ENCODE measurements at places on chromosomes 6 and 20. TPM values are rescaled to one million over a fixed set of nuclear protein-coding genes. Genes with fewer than 3 reads are reported as not detected.

- no peak for DNase-seq
Measured at GRCh38 chr6:47256361-47256760, 53.3 kb downstream of the TNFRSF21 start.

GRCh38 chr6:54112151-54112650, 958 bp downstream of the MLIP start:
- DNase-seq, result no peak

- peak; percentile 26 for DNase-seq
Measured at GRCh38 chr20:4730780-4731179, 9.1 kb downstream of the PRND start.

GRCh38 chr20:48015141-48015910, 230.0 kb upstream of the SULF2 start:
- peak; percentile 80 for DNase-seq

The ZGPAT gene
- polyA plus RNA-seq, result 7.6 TPM

The TUBB2B gene
- 5.2 TPM for polyA plus RNA-seq

- DNase-seq, result no peak
Measured at GRCh38 chr6:70176842-70177550, 125.9 kb downstream of the COL9A1 start.

DNA sequence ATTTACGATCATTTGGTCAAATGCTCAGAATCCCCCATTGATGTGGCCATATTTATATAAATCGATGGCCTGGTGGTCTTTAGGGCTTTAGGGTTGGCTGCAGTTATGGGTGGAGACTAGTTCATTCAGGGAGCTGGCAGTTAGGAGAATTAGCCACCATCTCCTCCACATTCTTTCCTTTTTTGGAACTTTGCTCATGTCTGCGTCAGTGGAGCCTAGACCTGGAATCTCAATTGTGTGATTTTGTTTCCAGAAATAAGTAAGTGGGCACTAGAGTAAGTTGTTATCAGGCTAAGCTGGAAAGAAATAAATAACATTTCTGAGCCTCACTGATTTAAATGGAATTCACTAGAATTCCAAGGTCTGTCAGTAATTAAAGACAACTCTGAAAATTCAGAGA, 29.0 kb upstream of the ELOVL5 start:
- DNase-seq, result peak; percentile 27

The SNAP25 gene
- polyA plus RNA-seq, result 7.2 TPM

GRCh38 chr6:7256785-7257184, 56.2 kb downstream of the SSR1 start:
- DNase-seq, result no peak

DNA sequence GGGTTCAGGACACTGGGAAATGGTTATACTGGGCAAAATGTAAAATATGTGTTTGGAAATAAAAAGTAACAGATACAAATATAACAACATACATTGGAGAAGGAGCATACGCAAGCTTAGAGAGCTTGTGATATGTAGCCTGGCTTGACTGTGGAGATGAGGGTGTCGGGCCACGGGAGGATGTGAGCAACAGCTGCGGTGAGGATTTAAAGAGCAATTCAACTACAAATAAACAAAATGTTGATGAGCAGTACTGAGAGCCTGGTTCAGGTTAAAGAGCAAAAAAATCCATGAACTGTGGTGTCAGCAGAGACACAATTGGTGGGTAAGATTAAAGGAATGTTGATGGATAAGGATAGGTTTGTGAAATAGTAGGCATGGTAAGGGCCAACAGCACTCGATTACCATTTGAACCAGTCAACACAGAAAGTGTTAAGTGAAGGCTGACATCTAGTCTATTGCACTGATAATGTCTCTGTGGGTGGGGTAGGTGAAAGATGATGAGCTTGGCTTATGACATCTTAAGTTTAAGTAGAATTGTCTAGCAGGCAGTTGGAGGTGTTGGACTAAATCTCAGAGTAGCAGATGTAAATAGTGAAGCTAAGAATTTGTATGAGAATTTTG, 723.2 kb downstream of the EPM2A start:
- peak; percentile 42 for DNase-seq

GRCh38 chr20:58184984-58185383, 43.5 kb downstream of the ANKRD60 start:
- no peak for DNase-seq

The BANF2 gene
- polyA plus RNA-seq, result not detected

- DNase-seq, result no peak
Measured at GRCh38 chr6:26319405-26320128, 45.4 kb upstream of the BTN3A2 start.

The ZBP1 gene
- polyA plus RNA-seq, result not detected

DNA sequence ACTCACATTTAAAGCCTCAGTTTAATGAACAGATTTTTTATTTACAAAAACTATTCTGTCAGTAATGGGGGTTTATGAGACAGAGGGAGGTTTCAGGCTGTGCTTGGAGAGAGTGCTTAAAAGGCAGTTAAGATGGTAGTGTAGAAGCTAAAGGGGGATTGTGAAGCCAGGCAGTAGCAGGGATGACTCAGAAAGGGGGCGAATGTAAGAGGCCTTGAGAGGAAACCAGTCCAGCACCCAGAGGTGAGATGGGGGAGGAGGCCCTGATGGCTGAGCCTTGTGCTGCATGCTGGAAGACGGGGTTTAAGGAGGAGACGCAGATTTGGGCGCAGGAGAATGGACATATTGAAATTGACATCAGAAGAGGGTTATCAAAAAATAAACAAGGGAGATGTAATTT, 6.6 kb upstream of the SERPINB9 start:
- peak; percentile 15 for DNase-seq

- no peak for DNase-seq
Measured at GRCh38 chr6:20900389-20901160, 366.3 kb downstream of the CDKAL1 start.

GRCh38 chr6:170583756-170584180, 669 bp downstream of the PDCD2 start:
- no peak for DNase-seq

DNA sequence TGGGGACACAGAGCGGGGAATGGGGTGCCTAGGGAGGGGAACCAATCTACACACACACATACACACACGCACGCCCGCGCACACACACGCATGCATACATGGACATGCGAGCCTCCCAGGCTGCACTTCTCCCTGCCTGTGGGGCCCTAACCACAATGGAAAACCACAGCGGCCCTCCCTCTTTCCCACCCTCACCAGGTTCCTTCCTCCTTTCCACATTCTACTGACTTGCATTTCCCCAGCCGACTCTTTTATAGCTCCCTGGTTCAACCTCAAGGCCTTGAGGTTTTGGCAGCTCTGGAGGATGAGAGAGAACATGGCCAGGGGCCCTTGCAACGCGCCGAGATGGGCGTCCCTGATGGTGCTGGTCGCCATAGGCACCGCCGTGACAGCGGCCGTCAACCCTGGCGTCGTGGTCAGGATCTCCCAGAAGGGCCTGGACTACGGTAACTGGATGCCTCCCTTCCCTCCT, at the start of gene BPI:
Gene BPI (plus strand): TSS at position 249 of the 472 bp plus-strand sequence. CDS start 68 bp downstream, at position 317.
- no peak for DNase-seq

The GABRR1 gene
- polyA plus RNA-seq, result not detected

GRCh38 chr20:63186084-63186483, 29.8 kb downstream of the YTHDF1 start:
- DNase-seq, result no peak

DNA sequence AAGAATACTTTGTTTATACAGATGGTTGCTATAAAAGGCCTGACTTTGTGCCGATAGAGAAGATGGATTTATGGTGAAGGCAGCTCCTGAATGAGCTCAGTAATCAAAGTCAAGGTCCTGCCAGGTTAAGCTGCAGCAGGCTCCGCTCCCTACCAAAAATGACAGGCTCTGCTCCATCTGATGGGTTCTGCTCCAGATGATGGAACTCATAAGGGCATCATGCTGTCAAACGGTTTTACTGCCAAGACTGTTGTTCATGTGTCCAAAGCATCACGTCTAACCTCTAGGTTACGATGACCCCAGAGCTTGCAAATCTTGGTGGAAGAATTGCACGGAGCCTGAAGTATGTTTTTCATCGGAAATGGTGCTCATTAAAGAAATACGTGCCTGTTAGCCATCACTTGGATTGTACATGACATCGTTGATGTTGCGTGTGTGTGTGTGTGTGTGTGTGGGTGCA, 19.2 kb upstream of the PTGIS start:
- no peak for DNase-seq

The OTOR gene
- not detected for polyA plus RNA-seq

DNA sequence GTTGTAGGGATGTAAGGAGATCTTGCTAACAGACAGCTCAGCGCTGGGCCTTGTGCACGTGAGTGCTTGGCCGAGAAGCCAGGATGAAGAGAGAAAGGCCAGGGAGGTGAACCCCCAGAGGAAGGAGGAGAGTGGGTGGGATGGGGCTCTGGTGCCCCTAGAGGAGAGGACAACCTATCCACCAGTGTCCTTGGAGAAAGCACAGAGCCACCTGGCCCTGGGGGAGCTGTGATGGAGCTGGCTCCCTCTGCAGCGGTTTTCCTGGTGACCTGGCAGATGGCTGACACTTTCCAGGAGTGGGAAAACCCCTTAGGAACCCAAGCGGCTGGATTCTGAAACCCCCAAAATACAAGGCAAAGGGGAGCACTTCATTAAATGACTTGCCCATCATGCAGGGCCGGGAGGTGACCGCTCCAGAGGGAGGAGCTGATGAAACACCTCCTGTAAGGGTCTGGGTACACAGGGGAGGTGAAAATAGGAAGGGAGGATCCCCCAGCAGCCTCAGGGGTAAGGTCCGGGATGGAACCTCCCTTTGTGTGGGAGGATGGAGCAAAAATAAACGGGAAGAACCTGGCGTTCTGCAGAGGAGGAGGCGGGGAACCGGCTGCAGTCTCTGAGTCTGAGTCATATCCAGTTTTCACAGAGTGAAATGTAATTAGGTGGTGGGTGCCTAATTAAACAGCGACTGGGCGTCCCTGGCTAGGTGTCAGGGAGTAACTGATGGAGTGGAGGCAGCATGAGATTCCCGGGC, 80.4 kb downstream of the SULF2 start:
- peak; percentile 61 for DNase-seq

DNA sequence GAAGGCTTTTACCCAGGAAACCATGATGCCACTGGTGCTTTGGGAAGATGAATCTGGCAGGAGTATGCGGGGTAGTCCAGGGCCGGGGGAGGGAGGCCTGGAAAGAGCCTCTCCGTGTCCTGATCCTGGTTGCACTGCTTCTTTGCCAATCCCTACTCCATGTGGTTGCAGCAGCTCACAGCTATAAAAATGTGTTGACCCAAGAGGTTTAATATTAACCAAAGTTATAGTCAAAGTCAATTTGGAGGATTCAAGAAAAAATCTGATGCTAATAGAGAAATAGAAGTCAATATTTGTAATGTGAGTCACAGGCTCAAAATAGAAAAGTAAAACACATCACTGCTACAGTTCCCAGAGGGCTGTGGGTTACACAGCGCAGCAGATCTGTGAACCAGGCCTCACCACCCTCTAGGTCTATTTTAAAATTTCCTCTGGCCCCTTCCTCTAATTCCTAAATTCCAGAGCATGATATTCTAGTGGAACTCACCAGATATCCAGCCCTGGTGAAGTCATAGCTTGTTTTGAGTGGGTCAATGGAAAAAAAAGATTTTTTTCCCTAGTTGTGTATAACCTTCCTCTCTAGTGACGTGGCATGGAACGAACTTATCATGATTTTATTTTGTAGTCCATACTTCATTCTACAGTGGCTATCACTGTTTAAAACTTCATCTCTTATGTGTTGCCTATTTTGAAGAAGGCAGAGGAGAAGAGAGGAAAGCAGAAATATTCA, 63.2 kb upstream of the BMP2 start:
- DNase-seq, result peak; percentile 78

DNA sequence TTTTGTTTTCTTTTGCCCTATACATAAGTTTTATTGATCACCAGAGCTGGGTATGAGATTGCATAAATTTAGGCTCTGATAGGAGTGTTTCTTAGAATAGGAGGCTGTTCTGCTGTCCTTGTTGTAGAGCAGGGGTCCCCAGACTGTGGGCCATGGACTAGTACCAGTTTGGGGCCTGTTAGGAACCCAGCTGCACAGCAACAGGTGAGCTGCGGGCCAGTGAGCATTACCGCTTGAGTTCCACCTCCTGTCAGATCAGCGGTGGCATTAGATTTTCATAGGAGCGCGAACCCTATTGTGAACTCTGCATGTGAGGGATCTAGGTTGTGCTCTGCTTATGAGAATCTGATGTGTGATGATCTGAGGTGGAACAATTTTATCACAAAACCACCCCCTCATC, 26.2 kb downstream of the PHF3 start:
- DNase-seq, result no peak

The PDE7B gene
- polyA plus RNA-seq, result 7.9 TPM

The SMOC2 gene
- 0.02 TPM for polyA plus RNA-seq

The SLC22A7 gene
- polyA plus RNA-seq, result not detected

DNA sequence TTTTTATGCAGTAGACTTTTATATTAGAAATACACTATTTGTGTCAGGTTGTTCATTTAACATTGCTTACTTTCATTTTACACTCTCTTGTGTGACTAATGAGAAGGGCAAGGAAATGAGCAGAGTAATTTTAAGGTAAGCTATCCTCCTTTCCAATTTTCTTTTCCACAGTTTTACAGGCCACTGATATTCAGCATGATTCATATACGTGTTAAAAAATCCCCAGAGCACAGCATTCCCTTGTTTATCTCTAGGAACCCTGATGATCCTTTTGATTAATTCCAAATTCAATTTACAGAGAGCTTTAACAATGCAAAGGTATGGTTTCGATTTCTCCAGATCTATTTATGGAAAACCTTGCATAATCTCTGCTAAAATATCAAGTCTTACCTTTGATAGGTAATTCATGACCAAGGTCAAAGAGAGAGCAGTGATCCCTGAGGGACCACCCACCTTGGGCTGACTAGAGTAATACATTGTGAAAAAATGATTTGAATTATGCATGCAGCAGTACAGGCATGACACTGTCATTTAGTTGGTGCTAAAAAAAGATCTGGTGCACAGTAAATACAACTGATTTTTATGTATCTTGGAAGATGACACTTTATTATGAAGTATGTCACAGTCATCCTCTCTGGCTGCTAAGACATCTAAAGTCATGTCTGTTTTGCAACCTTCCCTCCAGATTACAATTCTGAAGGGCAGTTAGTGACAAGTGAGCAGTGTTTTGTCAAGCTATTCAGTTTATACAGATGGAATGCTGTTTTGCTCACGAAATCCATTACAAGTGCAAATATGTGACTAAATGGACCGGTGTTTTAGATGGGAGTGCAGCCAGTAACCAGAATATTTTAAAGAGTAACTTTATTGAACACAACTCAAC, 736.6 kb downstream of the EPHA7 start:
- DNase-seq, result no peak

- no peak for DNase-seq
Measured at GRCh38 chr20:19920381-19921138, 96.6 kb upstream of the NAA20 start.

- no peak for DNase-seq
Measured at GRCh38 chr20:58650181-58650775, 805 bp upstream of the STX16 start.

The MLIP gene
- polyA plus RNA-seq, result 0.07 TPM

- no peak for DNase-seq
Measured at GRCh38 chr20:34362502-34363061, 491 bp upstream of the ITCH start.
